Renal cortical epithelial cell (primary cell): ENCODE measurements at places on chromosomes 3 and 15. TPM values are rescaled to one million over a fixed set of nuclear protein-coding genes. Genes with fewer than 3 reads are reported as not detected.

FAM227B gene
- total RNA-seq: 7.6 TPM in 2 replicates

MYLK gene
- 112 and 722 TPM in 2 replicates for total RNA-seq

MDFIC2 gene
- not detected in 2 replicates for total RNA-seq

CRYBG3 gene
- 15.8 and 39.9 TPM in 2 replicates for total RNA-seq

FBXW12 gene
- total RNA-seq: not detected in 2 replicates

GPR160 gene
- total RNA-seq: 28.6 and 50.5 TPM in 2 replicates

CPA3 gene
- total RNA-seq: not detected in 2 replicates

SEMA4B gene
- 26.6 and 154 TPM in 2 replicates for total RNA-seq

LSM3 gene
- total RNA-seq: 10.4 and 15.6 TPM in 2 replicates

BFSP2 gene
- total RNA-seq: not detected in 2 replicates

HAUS2 gene
- 35.3 and 92.9 TPM in 2 replicates for total RNA-seq

C3orf49 gene
- total RNA-seq: not detected in 2 replicates

P4HTM gene
- total RNA-seq: 22.7 and 47.1 TPM in 2 replicates

GRCh38 chr15:40845036-40845435 is 1.2 kb downstream of the SPINT1 start:
- DNase-seq: no peak

DNA sequence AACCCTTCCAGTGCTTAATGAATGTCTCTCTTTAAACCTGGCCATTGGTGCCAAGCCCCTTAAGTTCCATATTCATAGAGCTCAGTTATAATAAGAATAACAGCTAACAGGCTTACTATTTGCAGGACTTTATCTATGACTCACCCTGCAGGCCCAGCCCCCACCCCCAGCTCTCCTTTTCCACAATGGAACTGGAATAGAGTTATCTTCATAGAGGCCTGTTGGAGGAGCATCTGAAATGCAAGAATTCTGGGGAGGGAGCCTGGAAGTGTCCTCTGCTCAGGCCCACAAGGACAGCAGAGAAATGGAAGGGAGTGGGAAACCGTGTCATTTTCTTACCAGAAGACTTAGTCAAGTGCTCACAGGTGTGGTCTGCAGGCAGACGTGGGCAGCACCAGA is 52.8 kb downstream of the SEMA5B start:
- peak; percentile 51 for DNase-seq

DNA sequence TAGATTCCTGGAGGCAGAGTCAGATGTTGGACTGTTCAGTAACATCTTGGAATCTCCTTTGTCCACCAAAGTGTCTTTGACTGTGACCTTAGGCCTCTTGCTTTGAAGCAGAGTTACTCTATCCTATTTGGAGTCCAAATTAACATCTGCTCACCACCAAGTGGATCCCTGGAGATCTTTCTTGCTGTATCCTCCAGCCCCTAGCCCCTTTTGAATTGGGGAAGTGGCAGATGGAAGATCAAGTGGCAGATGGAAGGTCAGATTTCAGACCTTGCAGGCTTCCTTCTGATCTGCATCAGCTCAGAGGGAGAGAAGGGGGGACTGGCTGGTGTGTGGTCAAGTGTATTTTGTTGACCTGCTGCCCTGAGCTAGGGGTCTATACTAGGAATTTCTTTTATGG is 125.0 kb upstream of the ROPN1 start:
- no peak for DNase-seq

GRCh38 chr15:66484539-66485112 is 12.9 kb downstream of the SNAPC5 start:
- no peak for DNase-seq

GRCh38 chr15:83108266-83109219 is 1.1 kb downstream of the TM6SF1 start:
- no peak for DNase-seq

DNA sequence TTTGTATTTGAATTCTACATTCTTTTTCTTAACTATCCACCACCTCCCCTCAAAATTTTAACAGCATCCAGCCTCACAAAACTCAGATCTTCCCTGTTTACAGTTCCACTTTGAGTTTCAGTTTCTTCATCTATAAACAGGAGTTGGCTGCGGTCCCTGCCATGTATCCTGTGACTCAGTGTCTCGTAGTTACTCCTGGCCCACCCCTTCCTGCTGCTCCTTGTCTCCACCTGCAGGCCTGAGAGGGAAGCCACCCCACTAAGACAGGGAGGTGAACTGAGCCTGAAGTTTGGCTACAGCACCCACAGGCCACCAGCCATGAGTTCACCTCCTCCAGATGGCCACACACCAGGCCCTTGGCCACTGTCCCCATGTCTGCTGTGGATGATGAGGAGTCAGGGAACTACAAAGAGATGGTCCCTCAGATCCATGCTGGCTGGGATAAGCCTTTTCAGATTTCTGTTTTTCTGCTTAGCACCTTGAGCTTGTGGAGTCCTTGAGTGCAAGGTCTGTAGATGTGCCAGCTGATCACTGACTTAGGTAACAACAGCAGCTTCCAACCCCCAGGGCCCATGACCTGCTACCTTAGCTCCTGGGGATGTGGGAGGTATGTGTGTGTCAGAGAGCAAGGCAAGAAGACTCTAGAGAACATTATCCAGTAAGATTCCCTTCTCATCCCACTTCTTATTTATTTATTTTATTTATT is 37.5 kb downstream of the CD86 start:
- DNase-seq: no peak

DNA sequence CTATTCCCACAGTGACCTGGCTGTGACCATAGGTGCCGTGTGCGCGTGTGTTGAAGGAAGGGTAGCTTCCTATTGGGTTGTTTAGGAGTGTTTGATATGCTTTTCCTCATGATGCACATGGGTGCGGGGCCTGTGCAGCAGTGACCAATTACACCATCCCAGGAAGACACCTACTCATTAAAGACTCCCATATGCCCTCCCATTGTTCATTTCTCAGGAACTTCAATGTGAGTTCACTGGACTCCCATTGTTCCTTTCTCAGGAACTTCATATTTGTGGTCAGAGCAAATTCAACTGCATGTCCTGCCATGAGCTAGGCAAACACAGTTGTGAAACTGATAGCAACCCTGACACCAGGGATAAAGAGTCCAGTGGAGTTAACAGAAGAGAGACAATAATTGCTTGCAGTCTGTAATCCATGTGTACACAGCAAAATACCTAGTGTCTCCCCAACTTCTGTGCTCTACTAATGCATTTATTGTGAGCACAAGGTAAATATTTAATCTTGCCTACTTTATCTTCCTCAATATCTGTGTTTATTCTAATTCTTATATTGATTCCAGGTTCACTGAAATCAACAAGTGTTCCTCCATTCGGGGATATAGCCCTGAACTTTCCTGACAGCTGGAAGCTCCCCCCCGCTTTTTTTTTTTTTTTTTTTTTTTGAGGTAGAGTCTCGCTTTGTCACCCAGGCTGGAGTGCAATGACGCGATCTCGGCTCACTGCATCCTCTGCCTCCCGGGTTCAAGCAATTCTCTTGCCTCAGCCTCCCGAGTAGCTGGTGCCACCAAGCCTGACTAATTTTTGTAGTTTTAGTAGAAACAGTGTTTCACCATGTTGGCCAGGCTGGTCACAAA is 57.5 kb upstream of the GCNT3 start:
- peak; percentile 98 for DNase-seq

DNA sequence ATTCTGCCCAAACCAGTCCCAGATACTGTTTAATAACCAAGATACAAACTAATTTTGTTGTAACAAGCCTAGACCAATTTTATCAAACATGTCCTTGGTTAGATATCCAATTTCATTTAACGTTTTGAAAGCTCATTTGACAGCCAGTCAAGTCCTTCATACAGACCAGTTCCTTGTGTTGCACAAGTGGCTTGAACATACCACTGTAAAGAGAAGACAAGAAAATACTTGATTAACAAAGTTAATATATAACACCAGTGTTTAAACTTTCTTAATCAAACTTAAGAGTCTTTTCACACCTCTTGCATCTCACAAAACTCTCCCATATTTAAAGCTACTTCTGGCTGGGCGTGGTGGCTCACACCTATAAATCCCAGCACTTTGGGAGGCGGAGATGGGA is 16.0 kb downstream of the PDE12 start:
- DNase-seq: peak; percentile 55

GRCh38 chr3:174132006-174132405 is 727.1 kb upstream of the NAALADL2 start:
- DNase-seq: no peak

DNA sequence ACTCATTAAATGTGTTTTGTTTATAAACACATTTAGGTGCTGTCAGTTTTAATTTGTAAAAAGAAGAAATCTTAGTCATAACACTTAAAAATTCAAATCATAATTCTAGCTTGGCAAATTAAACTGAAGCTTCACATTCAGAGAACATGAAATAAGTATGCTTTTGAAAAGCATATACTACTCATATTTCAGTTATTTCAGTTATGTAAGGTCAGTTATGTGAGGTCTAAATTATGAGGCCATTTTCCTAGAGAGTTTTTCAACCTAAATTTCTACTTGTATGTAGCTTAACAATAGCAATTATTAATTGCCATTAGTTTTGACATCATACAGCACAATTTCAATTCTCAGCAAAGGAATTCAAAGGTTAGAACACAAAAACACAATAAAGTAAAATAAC is 465.0 kb downstream of the PLOD2 start:
- DNase-seq: no peak

GRCh38 chr15:66735909-66736305 is 33.9 kb downstream of the SMAD6 start:
- DNase-seq: no peak

DNA sequence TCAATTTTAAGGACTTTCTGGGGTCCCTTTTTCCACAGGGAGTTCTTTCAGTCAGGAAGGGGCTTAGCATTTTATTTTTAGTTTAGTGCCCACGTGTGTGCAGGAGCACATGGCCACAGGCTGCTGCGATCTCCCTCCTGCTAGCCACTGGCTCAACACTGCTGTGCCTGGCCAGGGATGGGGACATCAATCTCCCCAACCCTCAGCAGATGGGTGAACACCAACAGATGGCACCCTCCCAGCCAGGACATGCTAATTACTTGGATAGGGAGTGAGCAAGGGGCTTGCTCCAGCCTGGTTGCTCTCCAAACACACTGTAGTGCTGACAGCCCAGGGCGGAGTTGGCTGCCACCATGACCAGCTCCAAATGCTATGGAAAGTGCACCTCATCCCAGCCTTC is 7.4 kb upstream of the RIOX2 start:
- no peak for DNase-seq

DNA sequence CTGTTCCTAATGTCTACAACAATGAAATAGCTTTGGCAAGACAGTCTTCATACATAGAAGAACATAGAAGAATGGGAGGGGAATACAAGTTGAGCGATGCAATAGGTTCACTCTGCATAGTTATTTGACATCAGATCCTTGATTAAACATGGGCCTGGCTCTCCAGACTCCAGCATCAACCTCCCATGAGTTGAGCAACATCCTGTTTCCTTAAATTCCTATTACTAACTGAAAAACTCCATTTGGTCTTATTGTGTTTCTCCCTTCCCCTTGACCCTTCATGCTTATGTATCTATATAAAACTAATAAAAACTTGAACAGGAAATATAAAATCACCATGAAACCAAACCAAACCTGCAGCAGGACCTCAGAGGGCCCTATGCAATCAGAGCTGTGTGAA is 304.5 kb upstream of the SATB1 start:
- no peak for DNase-seq

- DNase-seq: no peak
These were observed 11.7 kb upstream of the SEMA3B start for GRCh38 chr3:50256978-50257890.

DNA sequence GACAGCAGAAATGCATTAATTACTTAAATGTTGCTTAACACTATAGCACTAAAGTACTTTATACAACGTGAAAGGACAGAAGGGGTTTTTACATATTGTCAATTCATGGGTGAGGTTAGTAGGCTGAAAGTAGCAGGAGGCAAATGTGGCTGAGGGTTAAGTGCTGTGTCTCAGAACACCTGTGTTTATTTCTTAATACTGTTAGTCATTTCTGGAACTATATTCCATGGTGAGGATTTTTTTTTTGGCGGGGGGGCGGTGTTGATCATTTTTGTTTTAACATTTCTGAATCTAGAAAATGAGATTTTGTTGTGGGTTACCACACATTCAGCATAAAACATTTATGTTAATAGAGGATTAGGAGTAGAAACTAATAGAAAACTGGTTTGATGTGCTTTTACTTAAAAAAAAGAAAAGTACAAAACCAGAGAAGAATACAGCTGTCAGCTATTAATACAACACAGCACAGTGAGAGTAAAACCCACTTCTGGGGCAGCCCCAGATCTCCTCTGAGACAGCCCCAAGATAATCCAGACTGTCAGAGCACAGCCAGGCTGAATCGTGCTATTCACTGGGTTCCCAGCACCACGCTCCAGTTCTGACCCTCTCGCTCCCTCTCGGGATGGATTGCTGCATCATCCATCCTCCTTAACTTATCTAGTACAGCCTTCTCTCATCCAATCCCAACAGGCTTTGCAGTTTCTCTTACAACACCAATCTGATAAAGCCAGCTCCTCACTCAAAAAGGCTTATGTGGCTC is 307.7 kb downstream of the TUSC7 start:
- DNase-seq: no peak

GRCh38 chr15:89141885-89142284 is 53.6 kb downstream of the ABHD2 start:
- DNase-seq: no peak

GRCh38 chr15:59315914-59316451 is 56.7 kb downstream of the MYO1E start:
- peak; percentile 95 for DNase-seq

DNA sequence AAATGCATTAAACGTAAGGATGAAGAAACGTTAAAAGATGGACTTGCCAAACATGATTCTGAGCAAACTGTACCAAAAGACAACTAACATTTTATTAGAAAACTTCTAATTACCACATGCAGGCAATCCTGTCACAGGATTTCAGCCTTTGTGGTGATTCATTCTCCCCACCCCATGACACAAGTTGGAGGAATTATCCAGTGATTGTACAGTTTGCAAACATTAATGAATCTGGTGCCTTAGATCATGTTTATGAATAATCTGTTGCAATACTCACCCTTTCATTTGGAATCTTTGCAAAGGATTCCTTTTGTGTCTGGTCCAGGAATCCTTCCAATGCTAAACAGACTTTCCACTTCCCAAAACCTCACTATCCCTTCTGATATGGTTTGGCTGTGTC is 23.3 kb upstream of the ERC2 start:
- peak; percentile 74 for DNase-seq

- DNase-seq: peak; percentile 78
These were observed 461.0 kb downstream of the GBE1 start for GRCh38 chr3:81300324-81300927.

DNA sequence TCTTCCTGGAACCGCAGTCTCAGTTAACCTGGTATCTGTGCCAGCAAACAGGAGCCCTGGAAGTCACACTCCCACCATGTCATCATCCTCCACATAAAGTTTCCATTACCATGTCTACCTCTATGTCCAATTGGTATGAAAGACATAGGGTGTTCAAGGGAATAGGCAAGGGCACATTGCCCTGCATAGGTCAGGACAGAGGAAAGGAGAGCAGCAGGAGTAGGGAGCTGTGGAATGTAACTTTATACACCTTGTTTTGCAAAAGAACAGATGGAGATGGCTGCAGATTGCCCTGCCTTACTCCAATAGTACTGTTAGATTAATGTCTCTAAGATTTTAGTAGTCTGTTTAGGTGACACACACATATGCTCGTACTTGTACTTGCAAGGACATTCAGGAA is 1056.4 kb downstream of the NTRK3 start:
- no peak for DNase-seq

DNA sequence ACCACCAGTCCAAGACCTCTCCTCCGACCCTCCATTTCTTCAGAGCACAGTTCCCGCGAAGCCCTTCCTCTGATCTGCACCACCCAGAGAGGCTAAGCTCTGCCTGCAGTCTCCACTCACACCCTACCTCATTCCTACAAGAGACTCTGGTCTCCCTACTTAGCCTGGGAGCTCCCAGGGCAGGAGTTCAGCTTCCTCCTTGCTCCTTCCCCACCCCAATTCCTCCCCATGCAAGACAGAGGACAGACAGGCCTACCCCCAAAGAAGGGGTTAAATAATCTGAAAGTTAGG is 12.6 kb upstream of the VIPR1 start:
- DNase-seq: no peak
